Esophagus squamous epithelium (tissue), 5 donors: ENCODE measurements at places on chromosomes 6 and 20. TPM values are rescaled to one million over a fixed set of nuclear protein-coding genes. Genes with fewer than 3 reads are reported as not detected.

DNA sequence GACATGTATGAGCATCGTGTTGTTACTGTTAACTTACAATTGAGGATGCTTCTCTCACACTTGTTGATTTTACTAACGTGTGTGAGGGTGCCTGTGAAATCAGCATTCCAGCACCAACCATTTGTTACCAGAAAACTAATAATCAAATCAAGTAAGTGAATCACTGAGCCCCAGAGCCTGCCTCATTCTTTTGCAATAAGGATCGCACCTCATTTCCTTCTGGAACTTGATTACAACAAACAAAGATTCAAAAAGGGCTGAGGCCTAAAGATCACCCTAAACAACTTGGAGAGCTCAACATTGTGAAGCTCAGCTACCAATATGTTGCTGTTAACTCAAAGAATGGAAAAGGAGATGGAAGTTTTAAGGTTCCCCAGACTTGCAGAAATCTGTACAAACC, 274.7 kb downstream of the TFAP2A start:
- no peak for DNase-seq

DNA sequence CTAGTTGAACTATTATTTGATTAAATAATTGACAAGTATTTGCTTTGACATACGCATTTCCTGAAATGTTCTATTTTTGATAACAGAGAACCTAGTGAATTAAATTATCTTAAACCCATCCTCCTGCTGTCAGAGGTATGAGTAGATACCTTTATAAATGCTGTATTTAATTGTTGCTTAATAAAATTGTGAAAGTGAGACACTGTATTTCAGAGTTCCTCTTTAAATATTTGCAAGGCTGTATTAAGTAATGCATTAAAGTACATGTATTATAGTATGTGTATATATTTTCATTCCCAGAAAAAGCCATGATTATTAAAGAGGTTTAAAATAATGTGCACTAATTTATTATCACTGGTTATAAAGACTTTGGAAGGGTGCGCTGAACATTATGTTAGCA, 483.8 kb downstream of the TFAP2B start:
- no peak for DNase-seq

DNA sequence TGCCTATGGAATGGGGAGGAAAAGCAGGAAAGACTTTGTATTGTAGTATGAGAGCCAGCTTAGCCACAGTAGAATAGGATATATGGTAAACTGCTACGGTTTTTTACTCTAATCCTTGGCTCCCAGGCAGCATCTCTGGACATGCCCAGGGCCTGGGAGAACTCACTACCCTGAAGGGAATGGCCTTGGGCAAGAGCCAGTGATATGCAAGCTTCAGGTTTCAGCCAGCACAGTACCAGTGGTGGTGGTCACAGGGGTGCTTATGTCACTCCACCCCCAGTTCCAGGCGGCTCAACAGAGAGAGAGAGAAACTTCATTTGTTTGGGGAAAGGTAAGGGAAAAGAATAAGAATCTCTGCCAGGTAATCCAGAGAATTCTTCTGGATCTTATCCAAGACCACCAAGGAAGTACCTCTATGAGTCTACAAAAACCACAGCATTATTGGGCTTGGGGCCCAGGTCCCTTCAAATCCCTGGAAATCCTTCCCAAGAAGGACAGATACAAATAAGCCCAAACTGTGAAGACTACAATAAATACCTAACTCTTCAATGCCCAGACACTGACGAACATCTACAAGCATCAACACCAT, 121.2 kb downstream of the THBS2 start:
- DNase-seq = no peak

- no peak for DNase-seq
Observed at GRCh38 chr6:152356662-152357061, 280.5 kb downstream of the SYNE1 start.

The GPR6 gene
- total RNA-seq = not detected

The NEU1 gene
- 23.6 TPM for total RNA-seq

GRCh38 chr20:35643045-35643444, 21.7 kb downstream of the CPNE1 start:
- no peak for DNase-seq

- no peak for DNase-seq
Observed at GRCh38 chr20:49706630-49707091, 7.0 kb downstream of the B4GALT5 start.

The OR12D2 gene
- total RNA-seq = not detected

GRCh38 chr6:129517288-129517687, 192.7 kb downstream of the ARHGAP18 start:
- no peak for DNase-seq

- no peak for DNase-seq
Observed at GRCh38 chr6:5365436-5366195, 104.3 kb downstream of the FARS2 start.

DNA sequence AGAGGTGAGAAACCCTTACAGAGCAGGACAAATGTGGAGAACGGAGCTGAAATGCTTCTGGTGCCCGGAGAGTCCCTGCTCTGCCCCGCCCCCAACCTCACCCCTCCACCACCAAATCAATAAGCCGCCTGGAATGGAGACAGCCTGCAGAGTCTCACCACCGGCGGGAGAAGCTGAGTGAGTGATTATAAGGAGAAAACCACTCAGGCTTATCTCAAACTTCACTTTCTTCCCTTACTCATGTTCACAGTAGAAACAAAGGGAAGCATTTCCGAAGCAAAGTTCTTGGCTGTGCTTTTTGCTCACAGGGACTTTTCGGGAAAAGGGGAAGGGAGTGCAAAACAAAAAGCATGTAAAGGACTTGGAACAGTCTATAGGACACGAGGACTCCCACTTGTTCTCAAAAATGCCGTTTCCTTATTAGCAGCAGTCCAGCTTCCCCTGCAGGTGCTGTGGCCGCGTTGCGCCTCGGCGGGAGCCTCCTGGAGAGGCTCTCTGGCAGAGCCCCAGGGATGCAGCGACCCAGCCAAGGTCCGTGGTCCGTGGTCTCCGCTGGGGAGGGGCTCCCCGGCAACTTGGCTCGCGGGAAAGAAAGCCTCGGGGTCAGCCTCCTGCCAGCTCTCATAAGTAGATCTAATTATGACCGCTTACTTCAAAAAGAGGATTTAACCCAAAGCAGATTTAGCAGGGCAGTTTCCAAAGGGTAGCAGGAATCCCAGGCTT, 64.8 kb upstream of the TMEM30A start:
- DNase-seq = no peak

GRCh38 chr20:37745553-37745952, 51.7 kb downstream of the CTNNBL1 start:
- no peak for DNase-seq

The WFDC10B gene
- total RNA-seq = not detected

- no peak for DNase-seq
Observed at GRCh38 chr6:1695546-1696462, 86.1 kb downstream of the FOXC1 start.

DNA sequence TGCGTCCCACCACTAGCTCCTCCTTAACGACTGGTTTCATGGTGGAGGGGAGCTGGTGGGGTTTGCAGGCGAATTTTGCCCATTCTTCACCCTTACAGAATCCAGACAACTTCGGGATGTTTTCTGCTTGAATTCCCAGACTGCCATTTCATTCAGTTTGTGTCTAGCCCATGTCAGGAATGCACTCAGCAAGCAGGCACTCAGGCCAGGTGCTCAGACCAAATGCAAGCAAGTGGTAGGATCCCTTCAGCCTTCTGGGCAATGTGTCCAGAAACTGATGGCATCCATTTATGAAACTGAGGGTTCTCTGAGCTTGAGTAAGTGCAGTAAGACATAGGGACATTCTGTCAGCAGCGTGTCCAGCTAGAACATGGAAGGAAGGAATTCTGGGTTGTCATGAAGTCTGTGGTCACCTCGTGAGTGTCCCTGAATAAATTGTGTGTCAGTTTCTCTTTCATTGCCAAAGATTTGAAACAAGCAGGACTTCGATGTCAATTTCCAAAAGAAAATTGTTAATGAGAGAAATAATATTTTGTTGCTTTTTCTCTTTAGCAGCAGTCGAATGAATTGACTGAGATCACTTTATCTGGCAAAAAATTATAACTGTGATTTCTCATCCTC, 21.8 kb upstream of the DACT2 start:
- no peak for DNase-seq

- no peak for DNase-seq
Observed at GRCh38 chr20:9397928-9398327, 116.5 kb upstream of the LAMP5 start.

- no peak for DNase-seq
Observed at GRCh38 chr6:168493976-168494375, 53.0 kb downstream of the SMOC2 start.

GRCh38 chr20:32960849-32961731, 43.1 kb downstream of the SUN5 start:
- DNase-seq = no peak

- no peak for DNase-seq
Observed at GRCh38 chr6:87912102-87912501, 135.5 kb upstream of the SPACA1 start.

GRCh38 chr20:33191955-33192354, 24.0 kb downstream of the BPIFA2 start:
- no peak for DNase-seq

DNA sequence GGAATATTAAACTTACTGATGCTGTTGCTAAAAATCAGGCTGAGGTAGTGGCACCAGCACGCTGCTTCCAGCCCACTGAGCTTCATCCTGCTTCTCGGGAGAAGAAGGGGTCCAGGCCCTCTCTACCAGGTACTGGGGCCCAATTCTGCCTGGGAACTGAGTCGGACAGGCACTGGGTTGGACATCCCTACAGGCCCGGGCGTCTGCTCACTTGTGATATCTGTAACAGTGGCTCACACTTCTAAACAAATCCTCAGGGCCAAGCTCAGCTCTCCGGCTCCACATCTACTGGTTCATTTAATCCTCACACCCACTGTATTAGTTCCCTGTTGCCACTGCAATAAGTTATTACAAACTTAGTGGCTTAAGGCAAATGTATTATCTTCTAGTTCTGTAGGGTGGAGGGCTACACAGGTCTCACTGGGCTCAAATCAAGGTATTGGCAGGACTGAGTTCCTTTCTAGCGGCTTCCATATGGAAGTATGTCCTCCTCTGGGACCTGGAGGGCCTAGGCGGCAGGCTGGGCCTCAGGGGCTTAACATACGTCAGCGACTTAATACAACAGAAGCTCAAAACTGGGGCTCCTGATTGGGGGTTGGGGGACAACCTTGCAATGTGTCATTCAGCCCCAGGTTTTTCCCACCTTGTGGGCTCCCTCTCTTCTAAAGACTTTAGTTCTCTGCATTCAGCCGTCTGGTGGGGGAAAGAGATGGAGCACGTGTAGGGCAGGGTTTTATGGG, 1.6 kb upstream of the KCNK15 start:
- DNase-seq = no peak

The GATA5 gene
- 0.85 TPM for total RNA-seq

The FBXL4 gene
- total RNA-seq = 13.7 TPM

GRCh38 chr6:105952326-105952725, 133.8 kb upstream of the PRDM1 start:
- no peak for DNase-seq

The MUCL3 gene
- total RNA-seq = 0.57 TPM

- no peak for DNase-seq
Observed at GRCh38 chr20:18321976-18322950, 33.9 kb downstream of the ZNF133 start.

DNA sequence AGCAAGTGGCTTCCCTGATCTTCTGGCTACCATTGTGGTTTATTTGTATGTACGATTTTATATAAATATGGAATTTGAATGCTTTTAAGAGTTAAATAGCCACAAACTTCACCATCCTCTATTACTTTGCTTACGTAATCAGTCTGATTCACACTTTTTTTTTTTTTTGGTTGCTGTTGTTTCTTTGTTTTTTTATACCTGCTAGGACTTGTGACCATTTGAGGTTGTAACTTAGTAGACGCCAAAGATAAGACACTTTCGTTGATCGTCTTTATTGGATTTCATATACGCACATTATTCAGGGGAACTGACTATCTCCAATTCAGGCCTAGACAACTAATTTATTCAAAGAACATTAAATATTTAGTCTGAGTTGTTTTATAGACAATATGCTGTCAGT, 559.0 kb downstream of the CBLN4 start:
- no peak for DNase-seq

GRCh38 chr20:53768329-53768728, 174.7 kb upstream of the ZNF217 start:
- DNase-seq = no peak

GRCh38 chr6:36650848-36651478, 27.6 kb upstream of the CDKN1A start:
- DNase-seq = no peak

The CRISP3 gene
- 74.0 TPM for total RNA-seq

The ANGPT4 gene
- total RNA-seq = 0.38 TPM

DNA sequence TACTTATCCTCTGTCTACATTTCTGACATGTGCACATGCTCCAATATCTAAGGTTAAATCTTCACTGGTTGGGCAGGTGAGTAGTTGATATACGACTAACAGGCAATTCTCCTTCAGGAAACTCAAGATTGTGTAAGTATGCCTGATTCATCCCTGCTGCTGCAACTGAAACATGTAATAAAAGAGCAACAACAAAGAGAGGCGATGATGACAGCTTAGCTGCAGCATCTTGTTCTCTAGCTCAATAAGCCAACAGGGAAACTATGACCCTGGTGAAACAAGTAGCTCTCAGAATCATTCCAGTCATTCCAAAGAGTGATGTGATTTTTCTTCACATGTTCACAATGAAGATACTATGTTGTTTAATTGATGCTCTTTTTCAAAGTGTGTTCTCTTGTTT, 74.4 kb downstream of the ELOVL4 start:
- DNase-seq = no peak

GRCh38 chr20:45407783-45408645, at the start of gene DBNDD2:
Gene DBNDD2, plus strand, starts transcription at chr20:45408289. Its CDS starts 179 bp downstream, at chr20:45408468.
- no peak for DNase-seq

- DNase-seq = no peak
Observed at GRCh38 chr6:674956-675355, 18.0 kb downstream of the EXOC2 start.

DNA sequence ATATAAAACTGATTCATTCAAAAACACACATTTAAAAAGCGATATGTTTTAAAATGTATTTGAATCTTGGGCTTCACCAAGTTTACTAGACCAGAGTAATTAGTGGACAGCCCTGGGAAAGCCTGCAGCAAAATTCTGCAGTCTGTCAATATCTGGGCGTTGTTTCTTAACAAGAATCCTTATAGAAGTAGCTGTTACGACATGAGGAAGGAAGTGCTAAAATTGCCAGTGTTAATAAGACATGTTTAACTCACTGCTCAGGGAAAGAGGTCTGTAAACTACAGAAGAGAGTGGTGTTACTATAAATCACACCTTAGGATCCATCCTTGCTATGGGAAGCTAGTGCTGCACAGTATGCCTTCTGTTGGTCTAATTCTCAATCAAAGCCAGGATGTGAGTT, 120.6 kb downstream of the TBX18 start:
- no peak for DNase-seq

The TRIM10 gene
- total RNA-seq = not detected

DNA sequence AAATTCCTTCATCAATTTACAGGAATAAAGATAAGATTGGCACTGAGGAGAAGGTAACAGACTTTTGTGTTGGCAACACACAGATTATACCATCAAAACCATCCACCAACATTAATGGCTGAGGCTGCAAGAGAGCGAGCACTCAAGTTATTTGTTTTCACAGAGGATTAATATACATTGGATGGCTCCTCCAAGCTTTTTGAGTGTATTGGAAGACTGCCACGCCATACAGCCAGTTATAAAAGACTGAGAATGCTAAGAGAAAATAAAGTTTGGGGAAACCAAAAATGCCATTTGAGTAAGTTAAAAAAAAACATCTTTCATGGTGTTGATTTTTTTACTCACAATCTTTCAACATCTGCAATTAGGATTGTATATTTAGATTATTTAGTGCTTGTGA, 973.8 kb upstream of the SLC35B3 start:
- no peak for DNase-seq

- DNase-seq = no peak
Observed at GRCh38 chr6:45563844-45564243, 186.1 kb upstream of the SUPT3H start.

GRCh38 chr20:21514553-21515251, 838 bp upstream of the NKX2-2 start:
- no peak for DNase-seq
